Activated CD4-positive, alpha-beta T cell treated with anti-CD3 and anti-CD28 coated beads, Interleukin-2, amount 10 ng/mL, durations not matched to agents 24 days and 14 days (primary cell): ENCODE measurements at places on chromosomes 12 and 14.

GRCh38 chr14:89175881-89176799, 240.9 kb downstream of the FOXN3 start:
- no peak for DNase-seq

DNA sequence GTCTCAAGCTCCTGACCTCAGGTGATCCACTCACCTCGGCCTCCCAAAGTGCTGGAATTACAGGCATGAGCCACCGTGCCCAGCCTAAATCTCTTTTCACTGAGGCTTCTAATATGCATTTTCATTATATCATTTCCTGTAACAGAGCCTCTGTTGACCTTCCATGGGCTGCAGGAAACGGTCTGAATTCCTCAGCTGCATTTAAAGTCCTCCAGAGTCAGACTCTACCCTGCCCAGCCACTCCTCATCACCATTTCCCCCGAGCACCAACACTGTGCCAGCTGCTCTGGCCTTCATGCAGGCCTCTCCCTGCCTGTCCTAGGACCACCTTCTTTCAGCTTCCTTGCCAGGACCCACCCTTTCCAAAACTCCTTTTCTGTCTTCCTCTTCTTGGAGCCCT, 9.8 kb upstream of the NFKBIA start:
- DNase-seq = no peak

DNA sequence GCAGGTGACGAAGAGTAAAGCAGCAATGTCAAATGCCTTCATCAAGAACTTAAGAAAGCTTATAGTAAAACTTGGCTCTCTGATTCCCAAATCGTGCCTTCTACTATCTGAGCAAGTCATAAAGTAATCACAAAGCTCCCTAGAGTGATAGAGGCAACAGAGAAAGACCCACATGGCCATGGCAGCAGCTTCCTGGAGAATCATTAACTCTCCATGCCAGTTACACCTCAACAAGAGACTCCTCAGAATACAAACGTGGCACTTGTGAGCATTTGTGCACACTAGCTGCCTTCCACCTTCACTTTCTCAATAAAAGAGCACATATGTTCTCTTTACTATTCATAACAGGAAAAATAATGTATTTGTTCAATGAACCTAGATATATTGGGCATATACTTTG, 48.0 kb downstream of the PLCZ1 start:
- DNase-seq = no peak

- no peak for DNase-seq
These were observed 36.0 kb downstream of the SPTLC2 start for GRCh38 chr14:77580477-77580876.

- no peak for DNase-seq
These were observed 219.1 kb downstream of the PHLDA1 start for GRCh38 chr12:75812271-75813018.

GRCh38 chr14:99522457-99522891, 41.3 kb downstream of the CCNK start:
- no peak for DNase-seq

- DNase-seq = peak; percentile 75
These were observed 14.1 kb downstream of the GPX2 start for GRCh38 chr14:64928239-64929013.
